Skeletal muscle cell (primary cell): ENCODE measurements at places on chromosomes 12 and 14.

DNA sequence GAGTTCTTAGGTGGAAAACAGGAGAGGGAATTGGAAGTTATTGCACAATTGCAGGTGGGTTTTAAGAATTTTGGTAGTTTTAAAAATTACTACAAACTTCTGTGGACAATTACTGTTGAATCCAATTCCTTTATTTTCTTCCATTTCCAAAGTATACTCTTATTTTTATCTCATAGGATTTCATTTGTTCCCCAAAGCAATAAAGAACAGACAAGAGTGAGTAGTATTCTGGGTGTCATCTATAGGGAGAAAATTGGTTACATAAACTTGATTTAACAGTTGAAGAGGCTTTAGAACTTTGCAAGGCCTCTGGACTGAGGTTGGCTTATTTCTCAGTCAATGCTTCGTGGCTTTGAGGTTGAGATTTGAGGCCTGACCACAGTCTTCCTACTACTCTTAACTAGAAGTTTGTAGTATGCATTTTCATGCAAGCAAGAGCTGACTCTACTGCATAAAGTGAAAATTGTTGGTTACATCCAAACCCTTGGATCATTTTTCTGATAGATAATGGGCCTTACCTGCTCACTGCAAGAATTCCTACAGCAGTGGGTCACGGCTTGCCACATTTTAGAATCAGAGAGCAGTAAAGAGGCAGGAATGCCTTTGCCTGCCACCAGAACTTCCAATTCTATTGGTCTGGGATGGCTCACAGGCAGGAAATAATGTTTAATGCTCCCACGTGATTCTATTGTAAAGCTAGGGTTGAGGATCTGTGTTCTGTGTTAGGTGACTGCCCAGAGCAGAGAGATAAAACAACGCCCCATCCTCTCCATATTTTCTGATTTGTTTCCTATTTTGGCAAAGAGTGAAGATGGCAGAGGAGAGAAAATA, 270.5 kb downstream of the TTC6 start:
- no peak for DNase-seq

GRCh38 chr14:68520637-68521556, 272.0 kb downstream of the ZFP36L1 start:
- no peak for DNase-seq

DNA sequence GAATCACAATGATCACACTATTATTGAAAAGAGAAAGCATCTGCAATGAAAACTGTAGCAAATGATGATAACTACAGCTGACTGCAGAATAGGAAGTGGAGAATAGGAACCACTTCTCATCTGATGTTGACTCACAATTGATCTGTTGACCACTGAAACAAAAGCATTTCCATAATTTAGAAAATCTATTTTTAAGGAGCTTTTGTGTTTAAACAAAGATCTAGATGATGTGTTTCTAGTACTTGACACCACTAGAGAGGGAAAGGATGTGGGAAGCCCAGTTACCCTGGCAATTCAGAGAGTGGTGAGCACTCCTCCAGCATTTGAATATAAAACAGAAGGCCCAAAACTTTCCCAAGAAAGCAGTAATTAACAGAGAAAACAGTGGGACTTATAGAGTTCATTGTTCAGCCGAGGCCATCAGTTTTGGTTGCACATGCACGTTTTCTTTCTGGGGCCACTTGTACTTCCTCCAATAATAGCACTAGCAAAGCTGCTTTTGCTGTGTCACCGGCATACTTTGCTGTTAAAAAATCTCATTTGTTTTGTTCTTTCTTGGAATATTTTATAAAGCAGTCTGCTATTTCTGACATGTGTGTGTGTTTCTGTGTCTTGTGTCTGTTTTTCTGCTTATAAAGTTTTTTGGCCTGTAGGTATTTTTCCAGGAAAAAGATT, 76.1 kb upstream of the HECTD1 start:
- no peak for DNase-seq

GRCh38 chr14:21891921-21892320, 218.3 kb upstream of the OR4E1 start:
- DNase-seq, result no peak

DNA sequence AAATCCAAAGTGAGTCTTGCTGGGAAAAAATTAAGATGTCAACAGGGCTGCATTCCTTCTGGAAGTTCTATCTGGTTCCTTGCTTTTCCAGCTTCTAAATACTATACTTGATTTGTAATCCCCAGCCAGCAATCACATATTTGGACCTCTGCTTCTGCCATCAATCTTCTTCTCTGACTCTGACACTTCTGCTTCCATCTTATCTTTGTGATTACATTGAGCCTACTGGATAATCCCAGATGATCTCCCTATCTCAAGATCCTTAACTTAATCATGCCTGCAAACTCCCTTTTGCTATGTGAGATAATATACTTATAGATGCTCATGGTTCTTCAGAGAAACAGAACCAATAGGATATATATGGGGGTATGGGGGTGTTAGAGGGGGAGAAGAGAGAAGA, 49.9 kb upstream of the ZDHHC17 start:
- no peak for DNase-seq
